ENCODE measurements at places on chromosomes 3 and 15. TPM values are rescaled to one million over a fixed set of nuclear protein-coding genes. Genes with fewer than 3 reads are reported as not detected.

ARHGEF26 gene
- 1.3 TPM for total RNA-seq

- DNase-seq, result peak; percentile 59
Observed at GRCh38 chr15:27561816-27562215, 537.3 kb downstream of the OCA2 start.

DNA sequence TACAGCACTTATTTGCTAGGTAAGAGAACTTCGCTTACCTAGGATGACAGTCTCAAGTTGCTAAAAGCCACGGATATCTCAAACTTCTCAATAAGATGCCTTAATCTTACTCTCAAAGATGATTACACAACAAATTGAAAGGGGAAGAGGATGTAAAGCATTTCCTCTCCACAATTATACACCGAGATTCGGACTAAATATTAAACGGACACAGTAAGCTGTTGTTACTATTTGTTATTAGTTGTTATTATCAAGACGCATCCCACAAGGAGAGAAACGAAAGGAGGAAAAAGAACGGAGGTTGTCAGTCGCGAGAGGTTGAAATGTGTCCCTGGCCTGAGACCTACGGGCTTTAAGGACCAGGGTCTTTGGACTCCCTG lies 660 bp downstream of the ZNF106 start:
- DNase-seq, result no peak

INSYN1 gene
- 1.3 TPM for total RNA-seq

DNA sequence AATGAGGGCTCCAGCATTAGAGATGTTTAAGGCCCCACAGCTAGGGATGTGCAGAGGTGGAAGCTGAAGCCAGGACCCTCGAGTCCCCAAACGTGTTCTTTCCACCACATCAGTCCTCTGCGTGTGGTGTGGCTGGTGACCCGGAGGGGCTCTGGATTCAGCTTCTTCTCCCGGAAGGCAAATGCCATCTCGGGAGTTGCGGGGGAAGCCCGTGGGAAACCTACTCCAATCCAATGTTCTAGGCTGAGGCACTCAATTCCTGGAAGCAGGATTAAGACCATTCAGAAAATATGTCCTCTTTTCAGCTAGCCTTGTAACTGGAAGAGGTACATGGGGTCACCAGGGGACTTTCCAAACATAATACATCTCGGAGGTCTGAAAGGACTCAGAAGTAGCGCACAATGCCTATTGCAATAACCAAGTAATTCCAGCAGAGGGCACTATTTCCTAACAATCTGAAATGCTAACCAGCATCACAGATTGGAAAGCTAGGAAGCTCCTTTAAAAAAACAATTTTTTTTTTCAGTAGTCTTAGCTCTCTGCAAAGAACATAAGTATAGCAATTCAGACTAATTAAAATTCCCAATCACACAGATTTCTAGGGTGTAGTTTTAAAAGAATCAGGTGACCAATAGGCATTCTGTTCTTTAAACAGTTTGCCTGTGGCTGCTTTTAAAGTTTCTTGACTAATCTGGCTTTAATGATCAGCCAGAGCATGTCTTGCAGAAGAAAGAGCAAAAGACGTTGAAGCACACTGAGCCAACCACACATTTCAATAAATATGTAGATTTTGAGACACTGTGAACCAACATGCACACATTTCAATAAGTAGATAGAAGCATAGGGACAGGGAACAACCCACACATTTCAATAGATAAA lies 36.1 kb downstream of the BNC1 start:
- peak; percentile 47 for DNase-seq

SEMA3G gene
- total RNA-seq, result under 0.01 TPM

GRCh38 chr3:123880998-123881561 lies 3.1 kb downstream of the MYLK start:
- peak; percentile 68 for DNase-seq

GRCh38 chr3:144491333-144491732 lies 519.7 kb downstream of the DIPK2A start:
- DNase-seq, result no peak

DNA sequence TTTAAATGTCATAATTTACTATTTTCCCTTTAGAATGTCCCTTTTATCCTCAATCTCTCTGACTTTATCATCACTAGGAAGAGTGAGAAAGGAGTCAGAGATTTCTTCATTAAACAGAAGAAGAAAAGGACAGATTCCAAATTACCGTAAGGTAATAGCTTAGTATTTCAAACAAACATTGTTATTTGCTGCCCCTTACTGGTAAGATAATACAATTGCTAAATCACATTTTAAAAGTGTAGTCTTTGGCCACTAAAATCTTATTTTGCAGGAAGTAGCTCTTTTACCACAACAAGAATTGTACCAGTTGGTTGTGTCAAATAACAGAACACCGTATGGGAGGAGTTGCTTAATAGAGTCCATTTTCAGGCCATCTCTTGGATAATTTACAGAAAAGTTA lies 53.7 kb downstream of the CGGBP1 start:
- peak; percentile 29 for DNase-seq

- no peak for DNase-seq
Observed at GRCh38 chr15:73902121-73903020, 23.9 kb upstream of the LOXL1 start.

TEX264 gene
- total RNA-seq, result 51.0 TPM

DNA sequence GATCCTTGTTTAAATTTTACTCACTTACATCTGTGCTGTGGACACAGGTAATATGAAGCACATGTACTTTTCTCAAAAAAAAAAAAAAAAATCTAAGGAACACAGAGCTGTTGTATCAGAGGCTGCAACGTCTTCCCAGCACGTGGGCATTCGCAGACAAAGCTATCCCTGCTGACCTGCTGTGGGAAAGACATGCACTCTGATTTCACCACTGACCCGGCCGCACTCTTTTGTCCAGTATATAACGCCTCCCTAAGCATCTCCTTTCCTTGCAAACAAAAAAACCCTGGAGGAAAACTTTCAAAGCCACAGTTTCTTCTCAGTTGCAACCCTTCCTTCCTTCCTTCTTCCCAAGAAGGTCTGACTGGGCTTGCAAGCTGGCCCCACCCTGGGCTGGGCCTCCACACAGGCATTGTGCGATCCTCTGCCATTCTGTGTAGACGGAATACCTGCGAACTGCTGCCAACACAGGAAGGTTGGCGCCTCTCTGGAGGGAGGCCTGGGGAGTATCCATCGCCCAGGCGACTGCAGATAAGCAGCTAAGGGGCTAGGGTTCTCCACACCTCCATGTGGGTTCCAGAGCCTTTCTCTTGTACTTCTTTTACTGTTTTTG lies 50.8 kb downstream of the SLC12A8 start:
- no peak for DNase-seq

PDE8A gene
- 17.7 TPM for total RNA-seq

GRCh38 chr3:31188112-31188511 lies 293.7 kb upstream of the GADL1 start:
- DNase-seq, result no peak

- no peak for DNase-seq
Observed at GRCh38 chr3:116824208-116824607, 114.6 kb downstream of the TUSC7 start.

GRCh38 chr3:39428745-39429201 lies 22.3 kb downstream of the RPSA start:
- peak; percentile 13 for DNase-seq

DNA sequence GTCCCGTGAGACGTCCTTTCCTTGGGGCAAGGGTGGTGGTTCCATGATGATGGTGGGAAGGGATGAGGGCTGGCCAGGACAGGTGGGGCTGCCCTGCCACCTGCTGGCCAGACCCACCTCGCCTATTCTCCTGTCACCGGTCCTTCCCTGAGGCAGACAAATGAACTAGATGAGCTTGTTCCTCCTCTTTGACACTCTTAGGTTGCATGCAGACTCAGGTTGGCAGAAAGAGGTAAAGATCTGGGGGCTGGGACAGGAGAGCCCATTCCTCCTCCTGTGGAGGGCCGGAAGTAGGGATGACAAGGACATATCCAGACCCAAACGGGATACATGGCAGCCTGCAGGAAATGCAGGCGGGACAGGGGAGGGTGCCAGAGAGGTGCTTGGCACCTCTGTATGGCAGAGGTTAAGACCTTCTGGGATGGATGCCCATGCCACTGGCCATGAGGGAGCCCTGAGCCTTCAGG lies 38.6 kb downstream of the ACSBG1 start:
- DNase-seq, result no peak

- DNase-seq, result peak; percentile 71
Observed at GRCh38 chr3:36444909-36445308, 64.6 kb downstream of the STAC start.

- DNase-seq, result no peak
Observed at GRCh38 chr3:128907706-128908445, 28.5 kb downstream of the ACAD9 start.

DNA sequence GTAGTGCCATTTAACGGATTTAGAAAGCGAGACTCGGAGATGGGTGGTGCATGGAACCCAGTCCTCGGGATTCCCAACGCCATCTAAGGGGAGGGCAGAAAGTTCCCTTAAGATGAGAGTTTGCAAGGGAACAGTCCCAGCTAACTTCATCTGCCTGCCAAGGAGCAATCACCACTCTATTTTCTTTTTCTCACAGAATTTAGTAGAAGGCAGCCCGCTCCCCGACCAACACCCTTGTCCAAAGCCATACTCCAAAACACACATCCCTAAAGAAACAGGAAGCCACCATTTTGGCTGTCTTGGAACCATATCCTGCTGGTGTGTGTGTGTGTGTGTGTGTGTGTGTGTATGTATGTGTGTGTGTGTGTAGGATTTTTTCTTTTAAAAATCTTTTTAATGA lies 7.1 kb upstream of the FGD5 start:
- DNase-seq, result no peak

- peak; percentile 23 for DNase-seq
Observed at GRCh38 chr3:190224863-190225692, 97.2 kb downstream of the CLDN1 start.
